ENCODE measurements at places on chromosomes 12 and 14. TPM values are rescaled to one million over a fixed set of nuclear protein-coding genes. Genes with fewer than 3 reads are reported as not detected.

The A2ML1 gene
- not detected for total RNA-seq

The ST8SIA1 gene
- not detected for total RNA-seq

The PTGER2 gene
- not detected for total RNA-seq

GRCh38 chr12:55244309-55244708 lies at the start of gene OR6C74:
OR6C74 (plus strand) TSS chr12:55244609; CDS start chr12:55247288, 2,679 bp downstream.
- H3K36me3 ChIP-seq = no peaks in the 10 kb centered on the region
- DNase-seq = no peak
- no peaks in the 10 kb centered on the region for H3K4me1 ChIP-seq
- no peak within 1 kb of the TSS for H3K27ac ChIP-seq
- no peak within 1 kb of the TSS for H3K4me3 ChIP-seq

GRCh38 chr12:66531766-66532165 lies 147.1 kb downstream of the GRIP1 start:
- no peak overlapping the region for H3K27ac ChIP-seq
- no peak overlapping the region for H3K4me3 ChIP-seq
- no peaks in the 10 kb centered on the region for H3K36me3 ChIP-seq

- no peak overlapping the region for H3K4me3 ChIP-seq
- no peaks in the 10 kb centered on the region for H3K27me3 ChIP-seq
- no peak overlapping the region for H3K27ac ChIP-seq
- peaks cover 8% of the 10 kb centered on the region for H3K4me1 ChIP-seq
Measured at GRCh38 chr14:50121486-50121885, 5.1 kb upstream of the VCPKMT start.

GRCh38 chr12:54421175-54421878 lies 2.3 kb upstream of the ITGA5 start:
- peak; percentile 81 for DNase-seq
- H3K36me3 ChIP-seq = peaks cover 3% of the 10 kb centered on the region
- peak overlapping the region; percentile 79 for H3K27ac ChIP-seq
- peaks cover 69% of the 10 kb centered on the region for H3K4me1 ChIP-seq

GRCh38 chr14:105272623-105273022 lies 24.3 kb downstream of the BTBD6 start:
- no peaks in the 10 kb centered on the region for H3K4me1 ChIP-seq
- H3K36me3 ChIP-seq = no peaks in the 10 kb centered on the region
- H3K27me3 ChIP-seq = no peaks in the 10 kb centered on the region
- no peak overlapping the region for H3K4me3 ChIP-seq

DNA sequence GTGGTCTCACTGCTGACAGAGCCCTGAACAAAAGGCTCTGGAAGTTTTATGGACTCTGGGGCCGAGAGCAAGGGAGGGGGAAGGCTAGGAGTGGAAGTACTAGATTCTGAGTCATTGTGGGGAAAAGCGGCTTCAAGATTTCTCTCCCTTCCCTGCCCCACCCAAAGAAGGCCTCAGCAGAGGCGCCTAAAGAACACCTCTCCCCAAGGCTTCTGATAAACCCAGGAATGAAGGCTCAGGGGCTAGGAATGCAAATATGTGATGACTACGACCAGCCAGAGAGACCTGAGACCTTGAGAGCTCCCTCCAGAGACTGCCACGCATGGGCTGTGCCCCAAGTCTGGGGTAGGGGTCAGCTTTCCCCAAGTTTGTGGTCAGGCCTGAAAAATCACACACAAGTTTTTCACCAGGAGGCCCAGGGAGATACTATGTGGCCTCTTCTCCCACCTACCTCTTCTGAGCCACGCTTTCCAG lies 130.7 kb upstream of the HIF1A start:
- peak; percentile 70 for DNase-seq
- H3K36me3 ChIP-seq = no peaks in the 10 kb centered on the region
- peaks cover 61% of the 10 kb centered on the region for H3K4me1 ChIP-seq
- no peaks in the 10 kb centered on the region for H3K27me3 ChIP-seq
- no peak overlapping the region for H3K4me3 ChIP-seq

DNA sequence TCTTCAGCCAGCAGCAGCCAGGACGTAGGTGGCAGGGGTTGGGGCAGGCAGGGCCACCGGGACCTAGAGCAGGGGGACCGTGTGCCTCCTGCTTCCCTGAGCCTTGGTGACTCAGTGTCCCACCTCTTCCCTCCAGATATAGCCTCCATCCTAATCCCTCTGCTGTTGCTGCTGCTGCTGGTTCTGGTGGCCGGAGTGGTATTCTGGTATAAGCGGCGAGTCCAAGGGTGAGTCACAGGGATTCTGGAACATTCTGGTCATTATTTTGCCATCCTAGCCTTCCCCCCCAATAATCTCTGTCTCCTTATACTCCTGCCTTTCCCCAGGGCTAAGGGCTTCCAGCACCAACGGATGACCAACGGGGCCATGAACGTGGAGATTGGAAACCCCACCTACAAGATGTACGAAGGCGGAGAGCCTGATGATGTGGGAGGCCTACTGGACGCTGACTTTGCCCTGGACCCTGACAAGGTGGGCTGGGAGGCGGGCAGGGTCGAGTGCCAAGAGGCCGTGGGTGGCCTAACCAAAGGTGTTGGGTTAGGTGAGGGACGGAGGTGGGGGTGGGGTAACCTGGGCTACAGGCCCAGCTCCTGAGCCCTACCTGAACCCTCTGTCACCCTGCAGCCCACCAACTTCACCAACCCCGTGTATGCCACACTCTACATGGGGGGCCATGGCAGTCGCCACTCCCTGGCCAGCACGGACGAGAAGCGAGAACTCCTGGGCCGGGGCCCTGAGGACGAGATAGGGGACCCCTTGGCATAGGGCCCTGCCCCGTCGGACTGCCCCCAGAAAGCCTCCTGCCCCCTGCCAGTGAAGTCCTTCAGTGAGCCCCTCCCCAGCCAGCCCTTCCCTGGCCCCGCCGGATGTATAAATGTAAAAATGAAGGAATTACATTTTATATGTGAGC lies 4.5 kb upstream of the NXPH4 start:
- peaks cover 25% of the 10 kb centered on the region for H3K27me3 ChIP-seq
- H3K4me1 ChIP-seq = peaks cover 2% of the 10 kb centered on the region
- H3K4me3 ChIP-seq = no peak overlapping the region

GRCh38 chr14:87065366-87065765 lies 927.6 kb downstream of the GALC start:
- no peak for DNase-seq
- no peak overlapping the region for H3K27ac ChIP-seq
- no peaks in the 10 kb centered on the region for H3K36me3 ChIP-seq
- H3K4me1 ChIP-seq = no peaks in the 10 kb centered on the region
- H3K27me3 ChIP-seq = no peaks in the 10 kb centered on the region
- no peak overlapping the region for H3K4me3 ChIP-seq

DNA sequence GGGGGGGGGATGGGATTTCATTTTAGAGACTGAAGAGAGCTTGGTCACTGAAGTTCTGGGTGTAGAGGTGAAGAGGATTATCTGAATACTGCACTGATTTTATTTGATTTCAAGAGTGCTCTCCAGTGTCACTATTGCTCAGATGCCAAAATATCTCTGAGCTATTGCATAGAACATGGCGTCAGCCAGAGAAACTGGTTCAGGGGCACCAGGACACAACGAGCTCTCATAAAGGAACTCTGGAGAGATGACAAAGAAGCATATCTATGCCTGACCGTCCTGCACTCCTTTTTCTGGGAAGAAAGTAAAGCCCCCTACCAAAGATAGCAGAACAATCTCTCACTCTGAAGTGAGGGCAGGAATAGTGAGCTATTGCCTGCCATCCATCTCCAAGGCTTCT lies 2.0 kb downstream of the SLC7A8 start:
- peaks cover 10% of the 10 kb centered on the region for H3K27me3 ChIP-seq
- DNase-seq = no peak
- H3K27ac ChIP-seq = no peak overlapping the region

DNA sequence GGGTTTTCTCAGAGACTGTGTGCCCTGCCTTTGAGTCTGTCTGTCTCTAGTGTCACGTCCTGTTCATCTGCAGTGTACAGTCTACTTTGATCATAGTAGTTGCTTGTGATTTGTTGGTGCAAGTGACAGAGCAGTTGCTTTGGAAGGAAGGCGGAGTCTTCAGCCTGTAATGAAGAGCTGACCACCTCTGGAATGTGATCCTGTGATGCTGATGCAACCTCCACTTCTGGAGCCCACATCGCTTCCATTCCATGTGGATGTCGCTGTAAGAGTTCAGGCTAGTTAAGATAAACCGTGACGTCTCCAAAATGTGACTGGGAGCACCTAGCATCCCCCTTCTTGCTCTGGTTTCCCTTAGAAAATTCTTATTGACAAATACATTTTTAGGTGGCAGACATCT lies 51.8 kb downstream of the PELI2 start:
- no peaks in the 10 kb centered on the region for H3K36me3 ChIP-seq
- DNase-seq = no peak

- no peak overlapping the region for H3K4me3 ChIP-seq
- H3K27ac ChIP-seq = no peak overlapping the region
- H3K27me3 ChIP-seq = no peaks in the 10 kb centered on the region
- H3K36me3 ChIP-seq = no peaks in the 10 kb centered on the region
Measured at GRCh38 chr12:100234591-100235304, 32.1 kb downstream of the DEPDC4 start.

DNA sequence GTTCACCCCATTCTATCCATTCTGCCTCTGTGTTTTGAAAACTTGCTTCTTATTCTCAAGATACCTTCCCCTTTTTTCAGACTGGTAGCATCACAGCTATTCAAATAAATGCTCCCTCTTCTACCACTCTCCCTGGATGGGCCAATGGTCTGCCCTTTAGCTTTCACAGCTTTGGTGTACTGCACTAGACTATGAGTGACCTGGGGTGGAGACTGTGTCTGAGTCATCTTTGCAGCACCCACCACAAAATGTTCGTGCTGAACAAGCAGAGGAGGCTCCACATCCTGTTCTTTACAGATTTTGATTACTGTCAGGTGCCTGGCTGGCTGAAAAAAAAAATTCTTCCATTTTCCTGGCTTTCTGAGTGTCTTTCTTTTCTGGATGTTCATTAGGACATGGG lies 1104.1 kb upstream of the TMEM132C start:
- no peak for DNase-seq
- no peaks in the 10 kb centered on the region for H3K36me3 ChIP-seq
- H3K27ac ChIP-seq = no peak overlapping the region
- H3K4me1 ChIP-seq = no peaks in the 10 kb centered on the region
- H3K27me3 ChIP-seq = no peaks in the 10 kb centered on the region
- H3K4me3 ChIP-seq = no peak overlapping the region

Data from endothelial cell of umbilical vein (primary cell).